Thymus (tissue), 14 donors: ENCODE measurements at places on chromosomes 1 and 21. TPM values are rescaled to one million over a fixed set of nuclear protein-coding genes. Genes with fewer than 3 reads are reported as not detected.

Gene LRP8
- 4.5 TPM for total RNA-seq

Gene FAM89A
- 3.7 TPM for total RNA-seq

Gene LDLRAD1
- total RNA-seq, result not detected

Gene FCGR3B
- 2.0 TPM for total RNA-seq

Gene CFAP126
- 0.09 TPM for total RNA-seq

Gene CDC42SE1
- 92.0 TPM for total RNA-seq
